ENCODE measurements at places on chromosomes 3 and 15.

- no peak for DNase-seq
These were observed 15.5 kb upstream of the CMTM7 start for GRCh38 chr3:32376115-32376514.

- DNase-seq: no peak
These were observed 172.6 kb downstream of the FMN1 start for GRCh38 chr15:33021806-33022389.

- DNase-seq: no peak
These were observed 330.7 kb upstream of the SLCO3A1 start for GRCh38 chr15:91522605-91523332.

DNA sequence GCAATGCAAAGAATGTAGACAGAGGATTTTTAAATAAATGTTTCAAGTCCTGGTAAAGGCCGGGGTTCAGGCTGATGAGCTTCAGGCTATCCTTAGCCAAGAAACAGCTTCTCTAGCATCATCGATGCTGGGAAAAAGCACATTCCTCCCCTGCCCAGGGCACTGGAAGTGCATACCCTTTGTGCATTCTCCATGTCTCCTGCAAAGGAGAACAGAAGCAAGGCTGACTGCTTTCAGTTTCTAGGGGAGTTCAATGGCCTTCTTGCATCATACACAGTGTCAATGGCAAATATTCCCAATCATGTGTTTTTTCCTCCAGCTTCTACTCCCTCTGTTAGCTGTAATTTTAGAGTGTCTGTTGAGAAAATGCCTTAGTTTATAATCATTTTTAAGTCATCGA is 59.9 kb downstream of the GPR176 start:
- DNase-seq: no peak

- DNase-seq: no peak
These were observed 93.2 kb downstream of the TP63 start for GRCh38 chr3:189724356-189724755.
